ENCODE measurements at places on chromosomes 16 and 17.

- DNase-seq, result no peak
Measured at GRCh38 chr17:64270885-64271284, 7.8 kb upstream of the TEX2 start.

DNA sequence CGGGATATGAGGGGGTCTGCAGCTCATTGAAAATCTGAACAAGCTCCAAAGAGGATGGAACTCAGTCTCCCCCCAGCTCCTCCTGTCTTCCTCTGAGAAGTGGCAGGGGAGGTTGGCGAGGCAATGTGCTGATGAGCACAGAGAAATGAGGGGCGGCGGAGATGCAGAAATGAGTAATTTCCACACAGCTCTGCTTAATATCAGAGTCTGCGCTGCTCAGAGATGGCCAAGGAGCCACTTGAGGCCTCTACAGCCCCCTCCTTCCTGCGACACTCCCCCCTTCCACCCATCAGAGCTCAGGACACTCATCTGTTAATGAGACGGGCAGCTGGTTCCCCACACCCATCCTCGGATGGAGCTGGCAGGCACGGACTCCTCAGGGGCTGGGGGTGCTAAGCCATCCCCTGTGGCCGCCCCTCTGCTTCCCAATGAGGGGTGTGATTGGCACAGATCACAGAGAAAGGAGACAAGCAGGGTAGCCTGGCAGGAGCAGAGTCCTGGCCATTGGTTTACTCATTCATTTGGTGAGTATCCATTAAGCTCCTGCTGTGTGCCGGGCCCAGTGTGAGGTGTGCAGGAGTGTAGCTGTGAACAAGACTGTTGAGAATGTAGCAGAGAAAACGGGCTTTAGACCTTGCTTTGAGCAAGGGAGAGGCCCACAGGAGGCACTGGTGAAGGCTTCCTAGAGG lies 12.7 kb upstream of the CRHR1 start:
- DNase-seq, result no peak

DNA sequence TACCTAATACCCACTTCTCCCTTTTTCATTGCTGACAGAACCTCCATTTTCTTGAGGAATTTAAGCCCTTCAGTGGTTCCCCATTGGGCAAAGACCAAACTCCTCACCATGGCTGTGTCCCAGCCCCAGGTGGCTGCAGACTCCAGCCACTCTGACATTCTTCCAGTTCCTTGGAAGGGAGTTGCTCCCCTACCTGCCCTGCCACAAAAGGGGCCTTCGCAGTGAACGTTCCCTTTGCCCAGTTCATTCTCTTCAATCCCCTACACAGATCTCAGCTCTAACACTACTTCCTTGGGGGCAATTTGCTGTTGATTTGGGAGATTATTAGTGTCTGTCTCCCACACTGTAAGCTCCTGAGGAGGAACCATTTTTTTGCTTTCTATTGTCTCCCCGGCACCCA lies 3.2 kb upstream of the AKTIP start:
- DNase-seq, result no peak

GRCh38 chr17:76561332-76561731 lies 21.5 kb downstream of the PRCD start:
- DNase-seq, result no peak

GRCh38 chr17:56165072-56165641 lies 11.9 kb downstream of the ANKFN1 start:
- no peak for DNase-seq

- DNase-seq, result no peak
Measured at GRCh38 chr16:89973235-89973634, 24.7 kb downstream of the DEF8 start.

DNA sequence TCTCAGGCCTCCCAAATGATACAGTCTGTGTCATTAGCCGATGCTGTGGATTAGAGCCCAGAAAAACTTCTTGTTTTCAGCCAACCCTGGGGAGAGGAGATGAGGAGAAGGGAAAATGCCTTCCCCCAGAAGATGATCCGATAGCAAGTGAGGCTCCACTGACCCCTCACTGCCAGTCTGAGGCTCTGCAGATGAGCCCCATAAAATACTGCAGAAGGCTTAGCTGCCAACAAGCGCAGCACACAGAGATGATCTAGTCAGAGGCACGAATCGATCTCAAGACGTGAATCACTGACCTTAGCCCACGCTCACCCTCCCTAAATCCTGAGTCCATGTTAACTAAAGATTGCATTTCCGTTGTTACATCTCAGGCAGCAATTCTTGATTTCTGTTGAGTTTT lies 31.5 kb downstream of the SALL1 start:
- no peak for DNase-seq

- DNase-seq, result no peak
Measured at GRCh38 chr16:58960484-58960883, 226.4 kb upstream of the GOT2 start.

DNA sequence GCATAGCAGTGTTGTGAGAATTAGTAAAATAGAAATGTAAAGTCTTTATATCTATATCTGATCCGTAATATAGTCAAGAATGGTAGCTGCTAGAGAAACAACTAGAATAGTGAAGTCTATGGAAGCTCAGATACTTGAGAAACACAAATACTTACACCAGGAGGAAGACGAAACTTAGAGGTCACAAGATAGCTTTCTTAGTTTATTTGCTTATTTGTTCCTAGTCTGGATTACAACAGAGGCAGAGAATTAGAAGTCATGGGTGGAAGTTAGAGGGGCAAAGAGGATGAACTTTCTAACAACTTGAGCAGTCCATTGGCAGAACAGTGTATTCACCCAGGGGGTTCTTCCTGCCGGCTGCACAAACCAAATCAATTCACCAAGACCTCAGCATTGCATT lies 13.9 kb downstream of the GNGT2 start:
- no peak for DNase-seq
